IPS DF 6.9 (cell line): ENCODE measurements at places on chromosomes 5 and 9.

- DNase-seq, result no peak
Measured at GRCh38 chr9:105887679-105888078, 193.3 kb downstream of the TMEM38B start.

GRCh38 chr9:136686794-136687711 lies at the start of gene AGPAT2:
Gene AGPAT2, minus strand, starts transcription at chr9:136687457. Its CDS starts 100 bp downstream, at chr9:136687357.
- DNase-seq, result no peak

GRCh38 chr5:9502050-9502834 lies 43.6 kb downstream of the SEMA5A start:
- no peak for DNase-seq

- DNase-seq, result no peak
Measured at GRCh38 chr5:140219068-140219991, 44.3 kb downstream of the CYSTM1 start.

DNA sequence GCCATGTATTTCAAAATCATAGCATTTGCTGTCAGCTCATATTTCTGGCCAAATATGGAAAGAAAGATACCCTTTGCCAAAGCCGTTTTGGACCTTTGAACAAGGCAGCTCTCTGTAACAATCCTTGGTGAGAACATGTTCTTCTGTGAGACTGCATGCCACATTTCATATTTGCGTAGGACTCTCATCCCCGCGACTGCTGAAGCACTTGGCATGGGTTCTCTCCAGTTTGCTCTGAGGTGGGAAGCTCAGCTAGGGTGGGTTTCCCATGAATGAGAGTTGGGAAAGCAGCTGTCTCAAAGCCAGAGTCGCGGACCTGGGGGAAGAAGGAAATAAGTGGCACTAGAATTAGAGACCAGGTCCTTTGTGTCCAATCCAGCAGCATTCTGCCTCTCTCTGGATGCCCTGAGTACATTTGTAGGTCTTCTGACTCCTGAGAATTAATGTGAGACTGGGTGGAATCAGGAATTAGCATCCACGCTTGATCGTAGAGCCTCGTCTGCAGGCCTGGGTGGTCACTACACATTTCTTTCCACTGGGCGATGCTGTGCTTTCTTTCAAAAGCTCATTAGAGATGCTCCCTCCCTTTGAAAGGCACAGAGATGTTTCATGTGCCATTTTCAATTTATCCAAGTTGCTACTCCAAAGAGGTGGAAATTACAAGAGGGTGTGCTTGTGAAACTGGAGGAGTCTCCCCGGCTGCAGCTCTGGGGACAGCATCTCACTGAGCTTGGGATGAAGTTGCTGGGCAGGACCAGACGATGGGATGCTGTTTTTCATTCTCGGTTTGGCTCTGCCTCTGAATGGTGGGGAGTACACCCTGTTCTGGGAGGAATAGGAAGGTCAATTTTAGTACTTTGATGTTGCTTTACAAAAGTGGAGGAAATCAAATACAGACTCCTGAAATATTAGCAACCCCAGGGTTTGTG lies 197.2 kb downstream of the GADD45G start:
- no peak for DNase-seq

GRCh38 chr9:93513606-93514005 lies 60.2 kb upstream of the FAM120AOS start:
- DNase-seq, result no peak

DNA sequence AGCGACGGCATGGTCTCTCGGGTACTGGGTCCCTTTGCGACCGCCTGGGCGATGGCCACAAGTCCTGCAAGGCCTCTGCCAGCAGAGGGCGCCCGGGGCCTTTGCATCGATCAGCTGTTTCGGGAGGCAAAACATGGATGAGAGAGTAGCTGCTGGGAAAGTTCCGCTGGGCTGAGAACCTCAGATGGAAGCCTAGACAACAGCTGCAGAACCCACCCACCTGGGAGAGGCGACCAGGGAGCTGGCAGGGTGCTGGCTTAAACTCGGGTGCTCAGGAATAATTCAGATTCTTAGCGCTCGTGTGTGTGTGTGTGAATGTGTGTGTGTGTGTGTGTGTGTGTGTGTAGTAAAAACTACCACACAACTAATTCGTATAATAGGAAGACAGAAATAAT lies 50.0 kb downstream of the TRIM32 start:
- DNase-seq, result peak; percentile 50

DNA sequence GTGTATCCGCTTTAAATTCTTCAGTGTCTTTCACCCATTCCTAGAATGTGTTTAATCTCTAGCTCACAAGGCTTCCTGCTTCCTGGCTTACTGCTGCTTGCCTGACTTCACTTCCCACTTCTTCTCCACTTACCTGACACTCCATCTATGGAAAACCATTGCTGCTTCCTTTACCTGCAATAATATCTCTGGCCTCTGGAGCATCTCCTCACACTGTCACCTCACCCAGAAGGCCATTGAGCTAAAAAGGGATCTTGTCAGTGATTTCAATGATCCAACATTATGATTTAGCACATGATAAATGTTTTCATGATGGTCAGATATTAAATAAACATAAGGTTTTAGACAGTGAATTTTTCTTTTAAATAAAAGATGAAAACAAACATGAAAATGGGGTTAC lies 281.1 kb downstream of the MRPS30 start:
- no peak for DNase-seq

DNA sequence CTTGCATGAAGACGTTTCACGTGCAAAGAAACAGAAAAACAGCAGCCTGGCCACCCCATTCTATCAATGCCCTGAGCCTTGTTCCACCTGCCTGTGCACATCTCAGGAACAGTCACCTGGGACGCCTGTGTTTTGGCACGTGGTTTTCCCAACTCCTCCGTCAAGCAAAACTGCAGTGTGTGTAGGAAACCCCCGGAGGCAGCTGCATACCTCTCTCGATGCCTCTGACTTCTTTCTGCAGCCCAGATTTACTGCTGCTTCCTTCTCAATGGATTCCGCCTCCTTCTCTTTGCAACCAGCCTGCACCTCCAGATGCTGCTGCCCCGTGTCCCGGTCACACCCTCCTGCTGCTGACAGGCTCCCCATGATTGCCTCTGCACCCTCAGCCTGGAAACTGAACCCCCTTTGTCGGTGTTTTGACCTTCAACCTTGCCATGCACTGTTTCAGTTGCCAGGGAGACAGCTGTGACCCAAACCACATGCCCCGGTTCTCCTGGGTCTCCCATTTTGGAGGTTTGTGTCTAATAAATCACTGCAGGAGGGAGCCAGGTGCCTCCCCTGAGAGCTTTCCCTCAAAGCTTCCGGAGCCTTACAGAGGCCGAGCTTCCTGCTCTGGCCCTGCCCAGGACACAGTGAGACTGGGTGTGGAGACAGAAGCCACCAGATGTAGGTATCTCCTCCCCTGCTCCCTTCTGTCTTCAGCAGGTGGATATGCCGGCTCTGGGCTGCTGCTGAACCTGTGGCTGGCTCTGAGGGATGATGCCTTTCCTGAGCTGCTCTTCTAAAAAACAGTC lies 395.5 kb upstream of the IRX1 start:
- DNase-seq, result no peak

DNA sequence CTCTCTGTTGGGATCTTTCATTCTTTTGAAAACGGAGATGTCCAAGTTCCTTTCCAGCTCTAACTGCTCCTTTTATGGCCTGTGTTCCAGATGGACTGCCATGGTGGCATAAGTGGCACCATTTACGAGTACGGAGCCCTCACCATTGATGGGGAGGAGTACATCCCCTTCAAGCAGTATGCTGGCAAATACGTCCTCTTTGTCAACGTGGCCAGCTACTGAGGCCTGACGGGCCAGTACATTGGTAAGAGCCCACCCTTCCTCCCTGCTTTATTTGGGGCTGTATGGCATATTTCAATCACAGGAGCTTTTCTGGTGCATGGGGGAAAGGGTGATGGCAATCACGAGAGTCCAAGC lies 4.8 kb downstream of the GPX3 start:
- no peak for DNase-seq

DNA sequence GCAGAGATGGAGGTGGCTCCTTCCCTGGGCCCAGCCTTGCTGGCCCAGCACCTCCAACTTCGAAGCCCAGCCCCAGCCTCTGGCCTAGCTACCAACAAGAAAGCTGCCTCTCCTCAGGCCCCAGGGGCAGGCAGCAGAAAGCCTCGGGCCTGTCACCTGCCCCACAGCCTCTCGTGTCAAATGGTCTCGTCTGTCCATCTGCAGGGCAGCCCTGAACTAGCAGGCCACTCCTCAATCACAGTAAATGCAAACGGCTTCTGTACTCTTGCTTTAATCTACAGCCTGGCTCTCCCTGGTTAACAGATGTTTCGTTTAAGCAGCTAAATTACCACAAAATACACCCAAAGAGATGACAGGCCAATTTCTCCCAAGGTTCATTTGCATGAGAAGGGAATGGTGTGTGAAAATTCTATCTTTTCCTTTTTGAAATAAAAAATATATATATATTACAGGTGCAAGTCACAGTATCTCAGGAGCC lies 21.5 kb downstream of the VAV2 start:
- no peak for DNase-seq

DNA sequence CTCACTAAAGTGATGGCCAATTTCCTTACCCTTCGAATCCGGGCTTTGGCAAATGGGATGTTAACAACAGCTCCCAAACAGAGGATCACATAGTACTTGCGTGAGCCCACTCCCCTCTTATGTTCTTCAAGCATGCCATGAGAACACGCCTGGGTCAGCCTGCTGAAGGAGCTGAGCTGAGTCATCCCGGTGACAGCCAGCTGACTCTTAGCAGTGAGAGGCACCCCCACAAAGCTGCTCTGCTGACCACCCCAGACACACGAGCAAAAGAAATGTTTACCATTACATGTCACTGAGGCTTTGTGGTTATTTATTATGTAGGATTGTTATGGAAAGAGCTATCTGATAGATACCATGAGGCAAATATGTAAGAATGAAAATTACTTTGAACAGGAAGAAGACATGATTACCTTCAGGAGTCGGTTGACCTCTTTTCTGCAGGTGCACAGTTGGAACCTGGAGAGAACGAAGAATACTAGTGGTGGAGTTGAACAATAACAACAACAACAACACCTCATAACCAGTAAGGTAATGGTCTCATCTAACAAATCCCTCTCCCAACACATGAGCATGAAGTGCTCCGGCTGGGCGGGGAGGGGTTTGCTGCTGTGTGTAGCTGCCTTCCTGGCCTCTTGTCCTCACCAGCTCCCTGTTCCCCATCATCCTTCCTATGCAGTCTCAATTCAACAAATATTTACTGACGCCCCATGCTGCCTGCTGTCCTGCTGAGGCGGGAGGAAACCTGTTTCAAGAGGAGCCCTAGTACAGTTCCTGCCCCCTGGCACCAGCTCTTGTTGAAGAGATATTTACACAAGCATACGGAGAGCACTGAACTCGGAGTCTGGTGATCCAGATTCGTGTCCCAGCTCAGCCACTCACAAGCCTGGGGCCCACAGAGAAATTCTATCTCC lies 69.4 kb upstream of the LHFPL2 start:
- no peak for DNase-seq

- DNase-seq, result no peak
Measured at GRCh38 chr9:131590449-131590848, 45.1 kb downstream of the PRRT1B start.

- no peak for DNase-seq
Measured at GRCh38 chr5:1429066-1429465, 16.2 kb downstream of the SLC6A3 start.

DNA sequence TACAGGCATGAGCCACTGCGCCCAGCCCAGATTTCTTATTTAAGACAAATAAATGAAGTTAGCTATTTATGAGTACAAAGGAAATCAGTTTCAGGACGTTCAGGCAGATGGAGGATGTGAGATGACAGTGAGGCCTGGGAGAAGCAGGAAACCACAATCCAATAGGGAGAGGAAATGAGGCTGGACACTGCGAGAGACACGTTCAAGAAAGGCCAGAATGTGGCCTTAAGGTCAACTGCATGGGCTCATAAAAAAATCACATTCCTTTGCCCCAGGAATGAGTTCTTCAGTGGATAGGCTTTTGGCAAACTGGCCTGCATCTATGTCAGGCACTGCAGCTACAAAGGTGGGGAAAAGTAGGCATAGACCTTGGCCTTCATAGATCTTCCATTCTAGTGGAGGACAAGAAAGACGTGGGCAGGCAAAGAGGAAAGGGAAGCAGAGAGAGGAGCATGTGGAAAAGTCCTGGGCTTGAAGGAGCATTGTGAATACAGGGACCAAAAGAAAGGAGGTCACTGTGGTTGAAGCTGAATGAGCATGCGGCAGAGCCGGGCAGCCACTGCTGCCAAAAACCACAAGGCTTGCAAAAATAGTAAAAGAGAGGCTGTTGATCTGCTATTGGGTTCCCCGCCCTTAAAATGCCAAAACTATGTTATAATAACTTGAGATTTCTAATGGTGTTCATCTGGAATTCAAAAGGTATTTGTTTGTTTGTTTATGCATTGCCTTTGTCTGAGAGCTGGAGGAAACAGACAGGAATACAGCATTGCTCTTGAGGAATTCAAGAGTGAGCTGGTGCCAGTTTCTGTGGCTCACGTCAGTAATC lies 133.0 kb downstream of the GNA14 start:
- DNase-seq, result no peak

GRCh38 chr5:107469485-107470294 lies 201.0 kb downstream of the EFNA5 start:
- DNase-seq, result no peak

- DNase-seq, result no peak
Measured at GRCh38 chr5:68285851-68286611, 70.5 kb downstream of the PIK3R1 start.

DNA sequence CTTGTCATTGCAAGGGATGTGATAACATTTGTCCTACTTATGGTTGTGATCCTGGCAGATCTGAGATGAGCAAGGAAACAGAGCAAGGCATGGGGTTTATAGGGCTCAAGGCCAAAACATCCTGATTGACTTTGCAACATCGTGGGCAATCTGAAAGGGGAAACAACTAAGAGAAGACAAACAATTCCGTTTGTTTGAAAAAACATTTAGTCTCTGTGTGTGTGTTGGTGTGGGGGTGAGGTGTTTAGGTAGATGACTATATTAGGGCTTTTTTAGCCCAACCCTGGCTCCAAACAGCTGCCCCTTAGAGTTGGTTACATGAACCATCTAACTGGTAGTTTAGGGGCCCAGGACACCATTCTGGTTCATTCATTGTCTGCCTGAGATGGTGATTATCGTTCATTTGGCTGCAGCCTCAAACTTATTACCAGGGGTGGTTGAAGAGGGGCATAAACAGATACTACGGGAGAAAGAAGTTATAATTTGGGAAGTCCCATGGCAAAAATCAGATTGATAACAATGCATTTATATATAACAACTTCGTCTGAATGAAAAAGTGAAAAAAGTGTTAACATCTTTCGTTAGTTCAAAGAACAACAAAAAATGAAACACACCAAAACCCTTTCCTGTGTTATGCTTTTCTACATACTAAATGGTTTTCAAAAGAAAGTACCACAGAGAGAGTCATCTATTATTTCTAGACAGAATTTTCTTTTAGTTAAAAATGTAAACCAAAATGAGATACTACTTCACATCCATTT lies 5.7 kb downstream of the FYB1 start:
- no peak for DNase-seq
